ENCODE measurements at places on chromosomes 7 and 10.

GRCh38 chr10:116688241-116688711, 54.1 kb downstream of the HSPA12A start:
- DNase-seq: no peak

- DNase-seq: peak; percentile 23
Observed at GRCh38 chr7:148153616-148154284, 436.8 kb upstream of the C7orf33 start.

GRCh38 chr7:48088559-48089045, 463 bp upstream of the UPP1 start:
- peak; percentile 90 for DNase-seq

- peak; percentile 59 for DNase-seq
Observed at GRCh38 chr7:134766779-134767519, 12.5 kb upstream of the CALD1 start.

GRCh38 chr10:38156416-38157269, 62.5 kb downstream of the ZNF37A start:
- DNase-seq: no peak

- DNase-seq: peak; percentile 20
Observed at GRCh38 chr7:113085781-113086390, 741 bp downstream of the GPR85 start.

DNA sequence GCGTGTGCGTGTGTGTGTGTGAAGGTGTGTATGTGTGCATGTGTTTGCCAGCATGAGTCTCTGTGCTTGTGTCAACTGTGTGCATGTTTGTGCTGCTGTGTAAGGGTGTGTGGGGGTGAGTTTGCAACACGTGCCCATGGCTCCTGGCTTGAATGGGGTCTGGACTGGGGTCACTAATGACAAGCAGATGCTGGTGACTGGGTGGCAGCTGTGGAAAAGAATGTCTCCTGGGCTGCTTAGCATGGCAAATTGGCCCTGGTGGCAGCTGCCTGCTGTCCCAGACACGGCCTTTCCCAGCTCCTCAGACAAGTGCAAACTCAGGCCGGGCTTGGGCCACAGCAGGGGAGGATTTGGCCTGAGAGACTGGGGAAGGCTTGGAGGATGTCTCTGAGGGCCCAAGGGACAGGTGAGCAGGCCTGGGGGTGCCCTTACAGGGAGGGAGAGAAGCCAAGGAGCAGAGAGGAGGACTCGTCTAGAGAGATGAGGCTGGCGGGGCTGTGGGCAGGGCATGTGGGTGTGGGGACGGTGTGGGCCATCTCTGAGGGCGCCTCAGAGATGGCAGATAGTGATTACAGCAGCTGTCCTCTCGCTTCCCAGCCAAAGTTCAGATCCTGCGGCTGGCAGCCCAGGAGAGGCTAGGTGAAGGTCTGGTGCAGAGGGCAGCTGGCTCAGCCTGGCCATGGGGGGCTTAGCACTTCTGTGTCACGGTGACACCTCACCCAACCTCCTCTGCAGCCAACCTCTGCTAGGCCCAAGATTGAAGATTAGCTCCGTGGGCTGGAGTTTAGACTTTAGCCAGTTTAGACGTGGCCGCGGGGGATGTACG, 1.5 kb downstream of the AQP1 start:
- no peak for DNase-seq

DNA sequence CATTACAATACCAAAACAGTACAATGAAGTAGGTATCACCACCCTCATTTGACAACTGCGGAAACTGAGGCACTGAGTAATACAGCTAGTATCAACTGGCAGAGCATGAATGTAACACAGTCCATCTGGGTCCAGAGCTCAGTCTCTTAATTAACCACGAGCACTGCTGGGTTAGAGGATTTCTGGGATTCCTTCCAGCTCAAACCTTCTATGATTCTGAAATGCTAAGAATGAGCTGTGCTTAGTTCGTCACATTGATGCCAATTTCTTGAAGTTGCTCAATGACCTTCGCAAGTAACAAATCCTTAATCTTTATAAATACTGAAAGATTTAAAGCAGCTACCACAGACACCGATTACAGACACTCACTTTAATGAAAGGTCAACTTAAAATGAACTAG, 62.5 kb downstream of the SGMS1 start:
- DNase-seq: peak; percentile 96

- DNase-seq: peak; percentile 95
Observed at GRCh38 chr7:17408245-17408903, 109.9 kb downstream of the AHR start.

GRCh38 chr10:14574885-14575284, 199.8 kb downstream of the FAM107B start:
- DNase-seq: no peak

- no peak for DNase-seq
Observed at GRCh38 chr7:48305661-48306060, 134.4 kb downstream of the ABCA13 start.

DNA sequence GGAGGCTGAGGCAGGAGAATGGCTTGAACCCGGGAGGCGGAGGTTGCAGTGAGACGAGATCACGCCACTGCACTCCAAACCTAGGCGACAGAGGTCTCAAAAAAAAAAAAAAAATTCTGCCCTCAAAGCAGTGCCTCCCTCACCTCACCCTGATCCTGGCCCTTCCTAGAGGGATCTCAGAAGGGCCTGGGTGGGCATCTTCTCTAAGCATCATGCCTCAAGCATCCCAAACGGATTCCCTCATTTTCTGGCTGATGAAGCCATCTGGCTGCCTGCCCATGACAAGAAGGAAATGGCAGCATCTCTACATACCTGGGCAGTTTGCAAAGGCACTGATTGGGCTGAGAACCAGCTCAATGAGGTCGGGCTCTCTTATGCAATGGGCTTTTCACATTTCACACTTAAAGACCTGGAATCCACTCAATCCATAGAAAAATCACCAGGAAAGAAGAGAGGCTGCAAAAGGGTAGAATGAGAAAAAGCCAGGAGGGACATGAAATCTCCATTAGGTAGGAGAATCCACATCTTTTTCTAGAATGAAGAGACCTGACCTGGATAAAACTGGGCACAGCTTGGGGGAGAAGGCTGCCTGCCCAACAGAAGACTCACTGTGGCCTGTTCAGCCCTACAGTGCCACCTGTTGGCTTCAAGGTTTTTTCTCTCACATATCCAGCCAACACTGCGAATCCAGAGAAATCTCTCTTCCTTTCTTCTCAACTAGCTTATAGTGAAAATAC, 48.1 kb downstream of the PDLIM1 start:
- DNase-seq: peak; percentile 79

- DNase-seq: no peak
Observed at GRCh38 chr10:17808971-17809841, at the start of gene MRC1. TSS of gene MRC1 (plus strand) at chr10:17809348. CDS start at chr10:17809466, 118 bp downstream.

- peak; percentile 91 for DNase-seq
Observed at GRCh38 chr7:85554236-85555178, 367.7 kb upstream of the SEMA3D start.

DNA sequence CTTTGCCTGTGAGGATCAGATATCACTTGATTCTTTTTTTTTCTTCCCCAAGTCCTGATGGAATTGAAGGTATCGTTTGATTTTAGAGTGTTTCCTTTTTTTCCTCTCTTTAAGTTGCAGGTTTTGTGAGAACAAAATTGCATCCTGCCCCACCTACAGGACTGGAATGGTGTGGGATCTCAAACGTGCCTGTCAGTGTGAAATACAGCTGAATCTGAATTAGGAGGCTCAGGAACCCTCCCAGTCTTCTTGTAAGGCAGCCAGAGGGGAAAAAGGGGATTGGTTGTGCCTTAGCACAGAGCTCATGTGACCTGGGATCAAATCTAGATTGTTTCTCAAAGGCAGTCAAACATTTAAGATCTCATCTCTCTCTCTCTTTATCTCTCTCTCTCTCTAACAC, 32.7 kb upstream of the KLHL7 start:
- no peak for DNase-seq

- no peak for DNase-seq
Observed at GRCh38 chr7:104982308-104983075, 31.5 kb upstream of the KMT2E start.

GRCh38 chr7:48299580-48300169, 128.4 kb downstream of the ABCA13 start:
- DNase-seq: peak; percentile 81

- no peak for DNase-seq
Observed at GRCh38 chr10:124536496-124537050, 75.0 kb downstream of the LHPP start.

DNA sequence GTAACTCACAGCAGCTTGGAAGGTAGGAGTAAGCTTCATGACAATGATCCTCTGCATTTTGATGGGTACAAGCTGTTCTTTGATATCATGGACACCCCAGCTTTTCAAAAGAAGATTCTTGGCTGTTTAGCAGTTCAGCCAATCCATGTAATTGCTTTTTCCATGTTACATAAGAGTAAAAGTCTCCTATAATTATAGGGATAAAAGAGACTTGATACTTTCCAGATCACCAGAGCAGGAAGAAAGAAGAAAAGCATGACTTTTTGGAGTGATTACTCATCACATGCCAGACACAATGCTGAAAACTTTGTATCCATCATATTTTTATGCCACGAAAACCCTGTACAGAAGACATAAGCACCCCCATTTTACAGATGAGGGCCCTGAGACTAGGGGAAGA, 1049.7 kb downstream of the NRG3 start:
- DNase-seq: peak; percentile 45

DNA sequence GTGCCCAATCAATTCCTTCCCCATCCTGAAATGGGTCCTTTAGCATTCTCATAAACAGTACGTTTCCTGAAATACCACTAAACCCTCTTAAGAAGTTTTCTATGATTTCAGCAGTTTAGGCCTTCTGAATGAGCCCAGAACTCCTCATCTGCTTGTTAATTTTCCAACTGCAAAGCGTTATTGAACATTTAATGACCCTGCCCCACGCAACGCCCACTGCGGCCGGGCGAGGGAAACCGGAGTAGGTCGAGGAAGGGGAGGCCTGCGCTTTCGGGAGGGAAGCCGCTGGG, 608 bp upstream of the UBN2 start:
- no peak for DNase-seq

- peak; percentile 75 for DNase-seq
Observed at GRCh38 chr10:84375011-84375410, 46.6 kb downstream of the CCSER2 start.

DNA sequence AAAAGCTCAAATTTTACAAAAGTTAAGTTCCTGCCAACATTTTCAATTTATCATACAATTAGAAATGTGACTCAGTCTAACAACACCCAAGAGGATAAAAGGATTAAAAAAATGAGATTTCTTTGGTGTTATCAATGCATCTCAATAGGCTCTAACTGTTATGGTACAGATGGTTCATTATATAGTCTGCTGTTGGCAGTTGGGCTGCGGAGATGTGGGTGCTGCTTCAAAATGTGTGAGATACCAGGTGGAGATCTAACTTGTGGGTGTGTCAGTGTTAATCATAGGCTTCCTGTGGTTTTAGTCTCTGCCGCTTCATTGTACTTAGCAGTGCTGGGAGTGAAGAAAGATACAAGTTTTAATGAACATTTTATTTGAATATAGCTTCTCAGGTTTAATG, 231.2 kb downstream of the EXOC4 start:
- DNase-seq: no peak

DNA sequence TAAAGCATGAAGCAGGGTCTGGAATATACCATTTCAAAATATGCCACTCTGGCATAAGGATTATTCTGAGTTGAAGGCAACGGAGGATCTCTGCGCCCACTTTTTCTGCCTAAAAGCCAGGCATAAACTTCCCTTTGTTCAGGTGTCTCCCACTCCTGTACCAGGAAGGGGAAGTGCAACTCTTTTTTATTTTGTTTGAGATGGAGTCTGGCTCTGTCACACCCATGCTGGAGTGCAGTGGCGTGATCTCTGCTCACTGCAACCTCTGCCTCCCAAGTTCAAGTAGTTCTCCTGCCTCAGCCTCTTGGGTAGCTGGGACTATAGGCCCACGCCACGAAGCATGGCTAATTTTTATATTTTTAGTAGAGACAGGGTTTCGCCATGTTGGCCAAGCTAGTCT, 18.2 kb downstream of the SVIL start:
- DNase-seq: no peak

DNA sequence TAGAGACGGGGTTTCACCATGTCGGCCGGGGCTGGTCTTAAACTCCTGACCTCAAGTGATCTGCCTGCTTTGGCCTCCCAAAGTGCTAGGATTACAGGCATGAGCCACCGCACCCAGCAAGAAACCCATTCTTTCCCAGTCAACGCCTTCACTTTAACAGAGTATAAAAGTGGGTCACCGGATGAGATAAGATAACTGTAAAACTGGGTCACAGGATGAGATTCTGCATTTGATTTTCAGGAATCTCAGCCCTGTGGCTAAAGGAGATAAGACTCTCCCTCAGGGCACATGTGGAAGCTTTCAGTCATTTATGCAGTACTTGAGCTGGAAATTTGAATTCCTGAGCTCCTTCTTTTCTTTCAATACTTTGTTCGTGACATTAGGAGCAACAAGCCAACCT, 70.8 kb downstream of the LRRC17 start:
- no peak for DNase-seq

GRCh38 chr10:13587391-13587790, 626 bp downstream of the PRPF18 start:
- DNase-seq: peak; percentile 29

- DNase-seq: no peak
Observed at GRCh38 chr7:20861468-20861867, 74.8 kb upstream of the SP8 start.

DNA sequence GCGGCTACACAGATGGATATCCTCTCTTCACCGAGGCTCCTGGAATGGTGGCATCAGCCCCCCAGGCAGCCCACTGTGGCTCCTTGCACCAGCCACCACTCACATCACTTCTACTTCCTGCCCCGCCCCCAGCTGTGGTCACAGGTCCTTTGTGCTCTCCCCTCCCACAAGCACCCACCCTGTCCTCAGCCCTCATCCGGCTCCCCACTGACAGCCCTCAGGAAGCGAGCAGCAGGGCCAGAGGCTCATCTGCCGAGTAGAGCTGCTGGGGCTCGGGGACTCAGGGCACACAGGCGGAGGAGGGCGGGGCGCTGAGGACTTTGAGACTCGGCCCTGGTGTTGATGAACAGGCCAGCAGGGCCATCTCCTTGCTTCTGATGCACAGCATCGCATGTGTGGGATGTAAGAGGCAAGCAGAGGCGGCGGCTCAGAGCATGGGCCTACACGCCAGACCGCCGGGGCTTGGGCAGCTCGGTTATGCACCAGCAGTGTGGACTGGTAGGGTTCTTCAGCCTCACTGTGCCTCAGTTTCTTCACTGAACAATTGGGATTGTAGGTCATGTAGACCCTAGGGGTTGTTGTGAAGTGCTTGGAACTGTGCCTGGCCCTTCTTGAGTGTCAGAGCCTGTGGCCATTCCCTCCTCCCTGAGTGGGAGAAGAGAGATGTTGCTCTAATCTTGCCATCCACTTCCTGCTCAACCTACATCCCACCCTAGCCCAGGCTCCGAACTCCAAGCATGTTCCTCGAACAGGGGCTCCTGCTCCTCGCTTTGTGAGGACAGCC, at the start of gene PRF1:
Gene PRF1, minus strand, starts transcription at position 77 of the 784 bp plus-strand sequence. CDS start 1,839 bp downstream, outside the sequence.
- no peak for DNase-seq

- no peak for DNase-seq
Observed at GRCh38 chr7:152937282-152937681, 177.7 kb downstream of the ACTR3B start.

DNA sequence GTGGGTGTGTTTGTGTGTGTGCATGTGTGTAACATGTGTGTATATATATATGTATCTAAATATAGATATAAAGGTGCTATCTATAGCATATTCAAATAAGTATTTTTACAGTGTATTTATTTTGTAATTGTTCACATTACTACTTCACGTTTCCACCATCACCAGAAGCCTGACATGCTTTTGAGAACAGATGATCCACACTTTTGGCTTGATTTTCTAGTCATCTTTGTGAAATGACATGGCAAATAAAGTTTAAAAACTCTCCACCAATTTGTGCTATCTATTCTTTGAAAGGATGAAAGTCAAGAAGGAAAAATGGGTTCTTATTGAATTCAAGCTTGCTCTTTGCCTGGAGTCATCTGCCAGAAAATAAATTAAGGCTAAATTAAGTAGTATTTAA, 294.0 kb upstream of the AKR1E2 start:
- DNase-seq: peak; percentile 8

Measured in adipocyte (in vitro differentiated cells).